NCI-H2171 (cell line): ENCODE measurements at places on chromosomes 16 and 17.

DNA sequence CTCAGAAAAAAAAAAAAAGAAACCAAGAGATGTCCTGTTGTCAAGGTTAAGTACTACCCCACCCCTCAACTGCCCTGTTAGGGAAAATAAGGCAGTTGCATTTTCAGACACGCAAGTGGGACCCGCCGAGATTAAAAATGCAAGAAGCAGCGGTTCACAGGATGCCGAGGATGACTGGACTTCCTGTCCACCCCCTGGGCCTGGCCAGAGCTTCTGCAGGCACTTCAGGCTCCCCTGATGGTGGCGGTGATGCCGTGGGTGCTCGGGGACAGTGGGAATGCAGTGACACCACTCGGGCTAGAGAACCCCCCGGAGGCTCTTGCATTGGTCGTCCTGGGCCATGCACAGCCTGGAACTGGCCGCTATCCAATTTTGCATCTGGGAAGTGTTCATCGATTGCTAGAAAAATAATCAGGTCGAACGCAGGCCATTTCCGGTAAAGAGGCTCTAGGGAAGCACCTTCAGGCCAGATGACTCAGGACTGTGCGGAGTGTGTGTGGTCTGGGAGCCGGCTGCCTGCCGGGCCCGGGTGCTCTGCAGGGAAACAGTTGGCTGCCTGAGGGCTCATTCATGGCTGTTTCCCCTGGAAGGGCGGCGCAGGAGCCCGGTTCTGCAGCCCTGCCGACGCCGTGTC, 13.4 kb upstream of the CRISPLD2 start:
- DNase-seq: no peak

GRCh38 chr17:75558666-75559530, 28.7 kb upstream of the MYO15B start:
- no peak for DNase-seq

- no peak for DNase-seq
Observed at GRCh38 chr17:33291248-33292200, 1.6 kb downstream of the ASIC2 start.

- DNase-seq: no peak
Observed at GRCh38 chr16:48511071-48511540, 98.9 kb downstream of the N4BP1 start.

DNA sequence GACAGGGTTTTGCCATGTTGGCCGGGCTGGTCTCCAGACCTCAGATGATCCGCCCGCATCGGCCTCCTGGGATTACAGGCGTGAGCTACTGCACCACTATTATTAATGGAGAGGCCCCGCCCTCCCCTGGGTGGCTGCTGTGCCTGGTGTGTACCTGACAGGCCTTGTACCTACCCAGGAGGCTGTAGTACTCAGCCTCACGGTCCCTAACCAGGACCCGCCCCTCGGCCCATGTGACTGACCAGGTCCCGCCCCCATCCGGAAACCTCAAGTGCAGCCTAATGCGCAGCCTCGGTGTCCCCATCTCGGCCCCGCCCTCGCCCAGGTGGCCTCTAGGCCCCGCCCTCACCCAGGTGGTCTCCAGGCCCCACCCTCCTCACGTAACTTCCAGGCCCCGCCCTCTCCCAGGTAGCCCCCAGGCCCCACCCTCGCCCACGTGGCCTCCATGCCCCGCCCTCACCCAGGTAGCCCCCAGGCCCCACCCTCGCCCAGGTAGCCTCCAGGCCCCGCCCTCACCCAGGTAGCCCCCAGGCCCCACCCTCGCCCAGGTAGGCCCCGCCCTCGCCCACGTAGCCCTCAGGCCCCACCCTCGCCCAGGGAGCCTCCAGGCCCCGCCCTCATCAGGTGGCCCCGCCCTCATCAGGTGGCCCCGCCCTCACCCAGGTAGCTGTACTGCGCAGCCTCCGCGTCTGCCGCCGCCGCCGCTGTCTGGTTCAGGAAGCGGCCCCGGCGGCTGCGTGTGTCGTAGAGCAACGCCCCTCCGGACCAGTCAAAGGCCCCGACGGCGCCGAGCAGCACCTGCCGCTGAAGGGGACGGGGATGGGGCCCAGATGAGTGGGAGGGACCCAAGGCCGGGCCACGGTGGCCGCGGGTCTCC, 31.0 kb downstream of the HASPIN start:
- peak; percentile 99 for DNase-seq

DNA sequence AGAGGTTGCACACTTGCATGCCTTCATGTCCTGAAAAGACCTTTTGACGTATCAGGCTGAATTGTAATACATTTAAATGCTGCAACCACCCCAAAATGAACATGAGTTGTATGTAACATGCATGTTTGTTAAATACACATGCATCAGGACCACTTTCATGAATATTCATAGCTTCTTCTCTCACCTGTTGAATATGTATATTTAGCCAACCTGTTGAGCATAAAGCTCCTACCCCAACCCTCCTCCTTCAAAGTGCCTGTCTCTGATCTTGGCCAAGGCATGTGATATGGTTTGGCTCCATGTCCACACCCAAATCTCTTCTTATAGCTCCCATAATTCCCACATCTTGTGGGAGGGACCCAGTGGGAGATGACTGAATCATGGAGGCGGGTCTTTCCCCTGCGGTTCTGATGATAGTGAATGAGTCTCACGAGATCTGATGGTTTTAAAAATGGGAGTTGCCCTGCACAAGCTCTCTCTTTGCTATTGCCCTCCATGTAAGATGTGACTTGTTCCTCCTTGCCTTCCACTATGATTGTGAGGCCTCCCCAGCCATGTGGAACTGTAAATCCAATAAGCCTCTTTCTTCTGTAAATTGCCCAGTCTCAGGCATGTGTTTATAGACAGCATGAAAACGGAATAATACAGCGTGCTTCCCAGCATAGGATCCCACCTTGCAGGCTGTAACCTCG, 3.8 kb upstream of the CRYM start:
- DNase-seq: no peak

- no peak for DNase-seq
Observed at GRCh38 chr16:23207485-23207884, 24.9 kb downstream of the SCNN1G start.

DNA sequence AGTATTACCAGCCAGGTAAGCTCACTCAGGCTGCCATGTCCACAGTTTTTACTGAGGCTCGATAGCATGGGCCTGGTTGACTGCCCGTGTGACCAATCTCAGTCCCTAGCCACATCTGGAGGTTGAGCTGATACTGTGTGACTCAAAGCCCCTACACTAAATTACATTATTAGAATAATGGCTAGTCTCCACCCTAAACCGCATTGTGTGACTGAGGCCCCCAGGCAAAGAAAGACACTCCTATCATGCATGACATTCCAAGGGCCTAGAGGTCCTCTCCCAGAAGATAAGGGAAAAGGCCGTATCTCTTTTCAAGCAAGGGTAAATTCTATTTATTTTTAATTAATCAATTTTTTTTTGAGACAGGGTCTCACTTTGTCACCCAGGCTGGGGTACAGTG, 505.3 kb downstream of the HAPSTR1 start:
- DNase-seq: no peak

GRCh38 chr17:35900708-35901480, 20.7 kb upstream of the CCL5 start:
- no peak for DNase-seq

- no peak for DNase-seq
Observed at GRCh38 chr17:44848961-44849489, 1.3 kb downstream of the HIGD1B start.

- DNase-seq: no peak
Observed at GRCh38 chr17:20926532-20926931, 116.3 kb downstream of the USP22 start.

- DNase-seq: no peak
Observed at GRCh38 chr16:62805221-62805857, 769.1 kb upstream of the CDH8 start.

GRCh38 chr16:30741461-30741914, 6.7 kb upstream of the PHKG2 start:
- no peak for DNase-seq

DNA sequence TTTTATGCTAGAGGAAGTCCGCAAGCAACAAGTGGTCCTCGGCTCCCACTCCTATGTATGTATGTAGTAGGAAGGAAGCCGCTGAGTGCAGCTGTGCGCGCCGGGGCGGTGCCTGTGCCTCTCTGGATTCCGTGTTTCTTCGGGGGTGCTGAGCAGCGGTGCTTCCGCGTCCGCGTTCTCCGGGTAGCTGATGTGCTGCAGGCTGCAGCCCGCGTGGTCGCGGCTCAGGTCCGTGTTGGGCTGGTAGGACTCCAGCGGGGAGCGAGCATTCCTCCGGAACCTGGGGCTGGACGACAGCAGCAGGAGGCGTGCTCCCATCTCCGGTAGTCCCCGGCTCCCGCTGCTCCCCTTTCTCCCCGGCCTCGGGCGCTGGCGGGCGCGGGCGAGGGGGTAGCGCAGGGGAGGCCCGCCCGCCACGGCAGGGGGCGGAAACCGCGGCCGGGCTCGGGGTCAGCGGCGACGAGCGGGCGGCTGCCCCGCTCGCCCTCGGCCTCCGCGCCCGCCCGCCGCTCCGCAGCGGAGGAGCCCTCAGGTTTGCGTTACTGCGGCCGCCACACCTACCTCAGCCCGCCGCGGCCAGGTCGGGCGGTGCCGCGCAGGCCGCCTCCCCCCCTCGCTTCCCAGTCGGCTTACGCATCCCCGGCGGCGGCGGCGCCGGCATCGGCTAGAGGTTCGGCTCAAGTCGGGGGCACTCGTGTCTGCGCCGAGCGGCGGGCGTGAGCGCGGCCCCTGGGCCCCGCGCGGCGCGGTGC, 487 bp downstream of the C17orf67 start:
- DNase-seq: no peak

DNA sequence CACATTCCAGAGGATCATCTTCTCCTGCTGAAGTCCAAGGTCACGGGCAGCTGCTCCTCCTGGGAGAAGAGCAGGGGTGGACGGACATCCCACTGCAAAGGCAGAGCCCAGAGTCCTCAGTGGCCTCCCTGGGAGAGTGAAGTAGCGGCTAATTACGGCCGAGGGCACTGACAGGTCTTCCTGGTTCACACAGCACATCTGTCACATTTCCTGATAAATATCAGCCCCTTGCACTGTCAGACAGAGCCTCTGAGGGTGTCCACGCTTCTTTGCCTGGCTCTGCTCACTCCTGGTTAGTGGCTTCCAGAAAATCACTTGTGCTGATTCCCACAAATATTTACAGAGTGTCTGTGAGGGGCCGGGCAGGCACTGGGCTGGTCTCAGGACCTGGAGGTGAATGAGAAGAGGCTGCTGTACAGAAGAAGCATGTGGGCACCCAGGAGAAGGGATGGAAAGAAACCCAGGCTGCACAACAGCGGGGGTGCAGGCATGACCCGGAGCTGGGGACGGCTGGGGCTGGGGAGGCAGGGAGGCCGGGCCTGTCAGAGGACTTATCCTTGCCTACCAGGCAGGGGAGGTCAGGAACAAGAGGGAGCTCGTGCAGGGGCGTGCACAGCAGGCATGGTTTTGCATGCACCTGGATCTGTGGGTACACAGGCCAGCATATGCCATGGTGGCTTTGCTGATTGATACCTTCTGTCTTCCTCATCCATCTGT, 258.2 kb upstream of the TNRC6C start:
- DNase-seq: no peak

GRCh38 chr17:15943971-15944758, 765 bp upstream of the ADORA2B start:
- DNase-seq: no peak

DNA sequence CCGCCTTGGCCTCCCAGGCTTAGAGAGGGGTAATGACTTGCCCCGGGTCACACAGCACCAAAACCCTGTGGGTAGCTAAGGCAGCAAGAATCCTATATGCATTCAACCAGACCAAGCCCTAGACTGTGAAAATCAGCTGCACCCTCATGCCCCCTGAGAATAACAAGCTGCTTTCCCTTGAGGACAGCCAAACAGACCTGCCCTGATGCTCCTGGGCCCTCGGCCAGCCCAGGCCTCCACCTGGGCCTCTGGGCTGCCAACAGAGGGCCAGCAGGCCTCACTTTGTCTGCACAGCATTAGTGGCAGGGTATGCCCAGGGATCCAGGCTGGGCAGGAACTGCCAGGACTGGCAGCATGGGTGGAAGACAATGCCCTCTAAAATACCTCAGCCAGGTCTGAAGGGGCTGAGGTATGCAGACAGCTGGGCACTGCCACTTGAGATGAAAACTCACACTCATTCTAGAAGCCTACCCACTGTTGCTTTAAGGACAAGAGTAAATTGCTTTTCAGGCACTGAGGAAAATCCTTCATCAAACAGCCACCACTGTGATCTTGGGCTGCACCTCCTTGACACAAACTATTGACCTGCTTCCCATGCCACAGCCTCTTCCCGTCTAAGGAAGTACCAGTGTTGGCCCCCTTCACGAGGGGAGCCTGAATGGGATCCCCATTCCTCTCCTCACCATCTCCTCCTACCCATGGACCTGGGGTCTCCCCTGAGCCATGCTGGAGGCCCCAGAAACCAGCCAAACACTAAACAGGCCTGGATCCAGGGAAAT, 8.8 kb downstream of the ST3GAL2 start:
- DNase-seq: no peak

DNA sequence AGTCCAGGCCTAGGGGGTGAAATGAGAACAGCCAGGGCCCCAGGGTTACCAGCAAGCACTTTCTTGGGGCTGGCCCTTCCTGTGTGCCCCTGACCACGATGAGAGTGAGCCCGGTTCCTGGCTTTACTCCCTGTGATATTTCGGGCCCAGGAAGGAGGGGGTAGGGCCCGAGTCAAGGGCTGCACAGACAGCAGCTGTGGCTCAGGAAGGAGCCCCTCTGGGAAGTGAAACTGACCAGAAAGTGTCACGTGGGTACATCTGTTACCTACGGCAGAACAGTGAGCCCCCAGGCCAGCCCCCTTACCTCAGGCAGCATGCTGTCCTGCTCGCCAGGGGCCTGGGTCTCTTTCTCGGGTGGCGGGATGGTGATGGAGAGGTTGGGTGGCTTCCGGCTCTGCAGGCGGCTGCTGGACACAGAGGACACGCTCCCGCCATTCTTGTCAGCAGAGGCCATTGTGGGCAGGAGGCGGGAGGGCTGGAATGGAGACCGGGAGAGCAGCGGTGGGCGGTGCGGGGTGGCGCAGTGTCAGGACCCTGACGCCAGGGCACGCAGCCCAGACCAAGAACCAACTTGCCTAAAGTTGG, 13.8 kb downstream of the AANAT start:
- DNase-seq: no peak

- DNase-seq: no peak
Observed at GRCh38 chr16:26658486-26658885, 408.2 kb upstream of the C16orf82 start.

GRCh38 chr16:51388516-51388951, 237.5 kb upstream of the SALL1 start:
- no peak for DNase-seq
